ENCODE measurements at places on chromosomes 1 and 21.
A peak's percentile ranks its signal among the peaks of the same experiment; 100 is the strongest.

DNA sequence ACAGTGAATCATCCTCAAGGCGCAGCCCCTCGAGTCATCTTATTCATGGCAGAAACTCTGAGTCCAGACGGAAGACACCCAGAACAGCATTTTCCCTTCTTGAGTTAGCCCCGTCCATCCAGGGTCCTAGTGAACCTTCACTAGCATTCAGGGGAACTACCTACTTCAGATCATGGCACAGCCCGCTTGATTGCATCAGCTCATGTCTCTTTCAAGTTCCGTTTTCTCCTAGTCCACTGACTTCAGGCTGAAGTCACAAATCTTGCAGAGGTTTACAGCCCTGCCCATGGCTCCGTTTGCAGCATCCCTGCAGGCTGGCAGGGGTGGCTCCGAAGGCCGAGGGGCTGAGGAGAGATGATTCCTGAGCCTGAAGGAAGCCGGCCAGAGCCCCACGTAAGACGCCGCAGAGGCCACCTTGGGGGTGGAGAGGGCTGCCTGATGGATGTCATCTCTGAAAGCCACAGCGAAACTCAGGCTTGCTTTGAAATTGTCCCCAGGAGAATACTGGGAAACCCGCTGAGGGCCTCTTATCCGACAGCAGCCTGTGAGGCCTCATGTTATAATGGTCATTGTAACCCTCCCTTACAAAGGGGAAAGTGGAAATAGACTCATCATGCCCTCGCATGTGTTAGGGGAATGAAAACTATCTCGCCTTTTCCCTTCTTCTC is 310.2 kb upstream of the AJAP1 start:
- DNase-seq, result peak; percentile 3

GRCh38 chr1:114032271-114033215 is 53.3 kb downstream of the OLFML3 start:
- DNase-seq, result peak; percentile 71

DNA sequence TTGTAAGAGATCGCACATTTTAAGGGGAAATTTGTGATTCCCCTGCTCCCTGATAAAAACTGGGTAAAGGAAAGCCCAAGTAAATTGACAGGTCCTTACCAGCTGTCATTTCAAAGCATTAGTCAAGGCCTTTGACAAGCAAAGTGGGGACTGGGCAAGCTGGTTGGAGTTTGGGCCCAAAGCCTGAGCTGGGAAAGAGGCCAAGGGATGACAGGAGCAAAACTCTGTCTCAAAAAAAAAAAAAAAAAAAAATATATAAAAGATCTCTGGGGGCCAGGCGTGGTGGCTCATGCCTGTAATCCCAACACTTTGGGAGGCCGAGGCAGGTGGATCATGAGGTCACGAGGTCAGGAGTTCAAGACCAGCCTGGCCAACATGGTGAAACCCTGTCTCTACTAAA is 36.9 kb downstream of the SLC2A1 start:
- DNase-seq, result no peak

DNA sequence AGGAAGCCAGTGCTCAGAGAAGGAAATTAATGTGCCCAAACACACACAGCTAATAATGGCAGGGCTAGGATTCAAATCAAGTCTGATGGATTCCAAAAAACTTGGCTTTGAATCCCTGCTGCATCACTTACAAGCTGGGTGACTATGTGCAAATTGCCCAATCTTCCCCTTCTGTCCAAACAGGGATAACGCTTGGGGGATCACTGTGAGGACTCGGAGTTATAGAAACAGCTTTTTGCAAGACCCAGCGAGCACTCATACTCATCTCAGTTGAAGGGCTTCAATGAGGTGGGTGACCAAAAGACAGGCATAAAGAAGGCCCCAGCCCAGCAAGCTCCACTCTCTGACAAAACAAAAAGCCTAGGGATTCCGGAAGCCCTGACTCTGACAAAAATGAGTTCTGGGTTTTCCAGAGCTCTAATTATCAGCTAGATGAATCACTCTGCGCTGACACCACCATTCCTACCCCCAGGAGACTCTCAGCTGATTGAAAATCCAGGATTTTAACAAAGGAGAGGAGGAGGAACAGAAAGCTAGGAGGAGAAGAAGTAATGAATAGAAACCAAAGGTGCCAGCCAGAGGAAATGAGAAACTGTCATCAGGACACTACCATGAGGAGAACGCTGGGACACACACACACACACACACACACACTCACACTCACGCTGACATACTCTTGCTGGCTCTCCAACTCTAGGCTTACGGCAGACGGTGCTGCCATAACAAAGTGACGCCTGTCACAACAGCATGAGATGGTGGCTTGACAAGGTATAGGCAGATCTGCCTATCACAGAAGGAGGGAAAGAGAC is 1.6 kb upstream of the STK40 start:
- peak; percentile 85 for DNase-seq

- peak; percentile 59 for DNase-seq
Observed at GRCh38 chr1:6612641-6613360, 730 bp upstream of the PHF13 start.

- no peak for DNase-seq
Observed at GRCh38 chr1:67559222-67559700, 125.7 kb upstream of the GADD45A start.

DNA sequence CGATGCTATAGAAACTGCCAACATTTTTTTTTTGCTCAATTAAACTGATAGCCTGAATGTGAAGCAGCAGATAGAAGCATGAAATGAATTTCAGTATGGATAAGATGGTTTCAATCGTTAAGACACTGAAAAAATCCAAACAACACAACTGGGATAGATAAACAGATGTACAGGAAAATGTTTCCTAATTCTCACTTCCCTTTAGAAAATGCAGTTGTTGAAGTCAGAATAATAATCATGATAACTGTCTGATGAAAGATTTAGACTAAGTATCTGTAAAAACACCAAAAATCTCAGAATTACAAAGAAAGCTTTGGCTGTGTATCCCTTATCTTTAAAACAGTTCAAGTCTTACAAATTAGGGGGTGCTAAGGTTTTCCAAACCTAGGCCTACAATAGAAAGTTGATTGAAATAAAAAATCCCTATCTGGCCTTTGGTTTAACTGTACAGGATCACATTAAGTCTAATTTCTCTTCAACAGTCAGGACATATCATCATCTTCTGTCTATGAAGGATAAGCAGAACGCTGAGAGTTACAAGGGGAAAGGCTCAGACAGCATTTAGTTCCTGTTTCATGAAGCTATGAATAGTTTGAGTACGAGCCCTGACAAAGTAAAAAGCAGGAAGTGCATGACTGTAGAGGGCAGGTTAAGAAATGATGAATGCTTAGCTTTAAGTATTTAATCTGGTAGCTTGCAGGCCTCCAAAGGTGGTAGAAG is 203.2 kb downstream of the APP start:
- peak; percentile 44 for DNase-seq

- peak; percentile 57 for DNase-seq
Observed at GRCh38 chr1:248841702-248842395, 3.8 kb downstream of the ZNF672 start.

DNA sequence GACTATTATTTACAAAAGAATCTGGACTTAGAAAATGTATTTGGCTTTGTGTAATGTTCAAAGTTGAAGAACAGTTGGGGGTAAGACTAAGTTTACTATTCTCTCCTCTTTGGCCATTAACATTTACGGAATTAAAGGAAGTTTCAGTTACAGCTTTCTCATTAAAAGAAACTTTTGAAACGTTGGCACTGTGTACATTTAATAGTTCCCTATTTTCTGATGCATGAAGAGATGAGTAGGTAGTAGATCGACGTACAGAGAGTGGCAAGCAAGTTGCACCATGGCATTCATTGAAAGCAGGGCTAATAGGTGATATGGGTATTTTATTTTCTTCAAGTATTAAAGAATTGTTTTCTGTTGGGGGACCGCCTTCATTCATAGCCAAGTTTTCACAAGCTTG is 3.2 kb downstream of the ASPM start:
- DNase-seq, result no peak

GRCh38 chr1:168320800-168321450 is 40.2 kb downstream of the TBX19 start:
- DNase-seq, result peak; percentile 82

DNA sequence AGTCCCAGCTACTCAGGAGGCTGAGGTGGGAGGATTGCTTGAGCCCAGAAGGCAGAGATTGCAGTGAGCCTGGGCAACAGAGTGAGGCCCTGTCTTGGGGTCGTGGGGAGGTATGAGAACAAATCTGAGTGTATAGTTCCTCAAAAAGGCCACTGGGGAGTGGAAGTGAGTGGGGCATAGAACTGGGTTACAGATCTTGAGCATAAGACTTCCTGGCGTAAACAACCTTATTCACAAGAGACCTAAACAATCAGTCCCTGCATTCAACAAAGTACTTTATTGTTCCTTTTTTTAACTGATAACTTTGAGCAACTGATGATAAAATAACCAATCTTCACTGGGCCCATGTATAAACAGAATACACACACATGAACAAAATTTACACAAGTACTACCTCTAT is 72.7 kb upstream of the MUTYH start:
- no peak for DNase-seq

- DNase-seq, result peak; percentile 88
Observed at GRCh38 chr1:179589509-179589908, 2.1 kb upstream of the TDRD5 start.

- DNase-seq, result no peak
Observed at GRCh38 chr1:35340519-35340918, 72.0 kb downstream of the ZMYM4 start.

DNA sequence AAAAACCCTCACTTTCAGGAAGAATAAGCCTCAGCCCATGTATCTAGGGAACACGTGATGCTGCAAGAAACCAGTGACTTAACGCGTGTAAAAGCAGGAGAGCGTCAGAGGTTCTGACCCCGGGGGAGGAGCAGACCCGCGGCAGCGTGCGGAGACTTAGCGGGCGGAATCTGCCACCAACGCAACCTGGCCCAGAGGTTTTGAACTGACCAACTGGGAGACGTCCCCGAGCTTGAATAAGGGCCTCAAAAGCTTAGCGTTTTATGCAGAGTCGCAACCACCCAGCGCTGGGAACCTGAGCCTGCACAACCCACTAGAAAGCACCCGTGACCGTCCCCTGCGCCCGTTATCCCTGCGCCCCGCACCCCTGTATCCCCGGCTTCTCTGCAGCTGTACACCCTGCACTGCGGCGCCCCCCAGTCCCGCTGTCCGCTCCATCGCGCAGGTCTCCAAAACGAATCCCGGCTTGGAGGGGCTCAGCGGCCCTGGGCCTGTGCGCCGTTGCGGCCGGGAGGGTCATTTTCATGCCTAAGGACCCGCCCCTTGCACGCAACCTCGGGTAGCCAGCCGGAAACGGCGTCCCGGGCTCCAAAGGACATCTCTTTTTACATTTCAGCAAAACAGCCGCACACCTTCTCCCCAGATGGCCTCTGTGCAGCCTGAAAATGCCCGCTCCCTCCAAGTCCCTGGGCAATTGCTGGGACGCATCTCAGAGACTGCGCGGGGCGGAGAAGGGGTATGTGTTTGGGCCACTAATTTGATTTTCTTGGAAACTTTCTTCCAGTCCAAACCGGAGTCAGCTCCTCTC is 29.4 kb upstream of the TRIM17 start:
- DNase-seq, result peak; percentile 37

GRCh38 chr1:234578735-234579134 is 31.2 kb downstream of the IRF2BP2 start:
- no peak for DNase-seq

- DNase-seq, result no peak
Observed at GRCh38 chr1:230048922-230049321, 18.1 kb upstream of the GALNT2 start.

- DNase-seq, result peak; percentile 75
Observed at GRCh38 chr1:32413507-32414185, 19.4 kb upstream of the BSDC1 start.

GRCh38 chr1:198639671-198640143 is 867 bp downstream of the PTPRC start:
- DNase-seq, result no peak

- no peak for DNase-seq
Observed at GRCh38 chr1:240099329-240099728, 7.6 kb downstream of the FMN2 start.

DNA sequence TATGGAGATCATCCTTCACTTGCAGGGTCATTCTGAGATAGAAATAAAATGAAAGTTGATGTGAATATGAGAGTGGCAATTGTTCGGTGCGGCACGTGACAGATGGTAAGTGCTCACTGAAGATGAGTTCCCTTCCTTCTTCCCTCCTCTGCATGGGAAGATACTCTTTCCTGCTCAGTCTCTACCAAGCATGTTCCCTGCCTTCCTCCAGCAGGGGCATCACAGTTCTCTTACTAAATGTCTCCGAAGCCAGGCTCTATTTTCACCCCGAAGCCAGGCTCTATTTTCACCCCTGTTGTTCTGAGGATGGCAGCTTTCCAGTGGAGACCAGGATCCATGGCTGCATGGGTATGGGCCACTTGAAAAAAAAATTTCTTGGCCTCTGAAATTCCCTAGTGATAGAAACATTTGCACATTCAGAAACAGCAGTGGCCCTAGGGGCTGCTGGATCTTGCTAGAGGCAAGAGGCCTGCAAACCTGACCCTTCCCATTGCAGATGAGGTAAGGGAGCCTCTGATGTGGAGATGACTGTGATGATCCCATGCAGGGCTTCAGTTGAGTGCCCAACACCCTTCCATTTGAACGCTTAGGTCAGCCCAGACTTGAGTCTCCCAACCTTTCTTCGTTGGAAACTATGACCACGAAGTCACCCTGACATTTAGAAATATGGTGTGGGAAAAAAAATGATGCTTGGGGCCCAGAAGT is 123.7 kb upstream of the HMGB4 start:
- no peak for DNase-seq

DNA sequence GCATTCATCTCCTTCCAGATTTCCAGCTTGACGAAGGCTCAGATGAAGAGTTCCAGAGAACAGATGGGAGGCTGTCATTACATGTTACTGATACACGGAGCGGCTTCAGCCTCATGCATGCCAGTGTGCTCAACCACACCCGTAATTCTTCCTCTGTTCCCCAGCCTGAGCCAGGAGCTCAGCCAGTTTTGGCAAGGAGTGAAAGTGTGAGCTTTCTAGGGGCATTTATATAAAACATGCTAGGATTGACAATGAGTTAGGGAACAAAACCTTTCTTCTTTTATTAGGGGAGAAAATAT is 290.4 kb upstream of the PLXNA2 start:
- no peak for DNase-seq

DNA sequence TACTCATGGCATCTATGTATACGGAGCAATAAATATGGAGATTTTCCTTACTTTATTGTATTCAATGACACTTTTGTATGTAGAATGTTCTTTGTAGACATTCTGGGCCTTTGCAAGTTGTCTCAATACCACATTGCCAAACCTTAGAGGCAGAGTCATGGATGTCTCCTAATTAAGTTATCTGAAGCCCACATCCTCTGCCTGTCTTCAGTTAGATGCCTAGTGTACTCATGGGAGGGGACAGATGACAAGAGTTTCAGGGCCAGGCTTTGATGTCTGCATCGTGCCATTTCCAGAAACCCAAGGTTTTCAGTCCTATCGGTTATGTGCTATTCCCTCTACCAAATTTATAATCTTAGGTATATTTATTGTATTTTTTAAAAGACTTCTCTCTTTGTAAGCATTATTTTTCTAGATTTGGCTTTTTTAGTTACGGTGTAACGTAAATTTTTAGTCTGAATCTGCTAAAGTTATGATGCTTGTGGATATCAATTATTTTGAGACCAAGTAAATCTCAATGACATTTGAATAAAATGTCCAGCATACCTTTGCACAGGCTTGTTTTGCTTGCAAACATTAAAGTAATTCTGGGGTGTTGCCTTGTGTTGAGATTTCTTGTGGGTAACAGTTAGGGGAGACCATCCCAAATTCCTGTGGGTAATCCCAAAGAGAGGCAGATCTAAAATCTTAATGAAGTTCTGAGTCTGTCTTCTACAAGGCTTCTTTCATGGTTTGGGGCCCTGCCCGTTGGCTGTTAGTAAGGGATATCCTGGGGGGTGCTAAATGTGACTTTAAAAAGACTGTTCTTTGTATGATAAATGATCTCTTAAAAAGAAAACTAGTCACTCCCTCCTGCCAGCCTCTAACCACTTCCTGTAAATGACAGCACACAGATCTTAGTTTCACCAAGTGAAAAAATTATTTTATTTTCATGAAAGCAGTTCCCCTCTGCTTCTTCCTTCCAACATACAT is 8.0 kb upstream of the MACF1 start:
- peak; percentile 76 for DNase-seq

All from kidney tubule cell (primary cell).